ENCODE measurements at places on chromosomes 3 and 15.
A peak's percentile ranks its signal among the peaks of the same experiment; 100 is the strongest.

- DNase-seq = no peak
Measured at GRCh38 chr3:36663666-36664291, 100.6 kb downstream of the DCLK3 start.

GRCh38 chr3:188361888-188362287 is 207.9 kb downstream of the LPP start:
- DNase-seq = no peak

- DNase-seq = no peak
Measured at GRCh38 chr3:17741621-17742101, 770 bp downstream of the TBC1D5 start.

DNA sequence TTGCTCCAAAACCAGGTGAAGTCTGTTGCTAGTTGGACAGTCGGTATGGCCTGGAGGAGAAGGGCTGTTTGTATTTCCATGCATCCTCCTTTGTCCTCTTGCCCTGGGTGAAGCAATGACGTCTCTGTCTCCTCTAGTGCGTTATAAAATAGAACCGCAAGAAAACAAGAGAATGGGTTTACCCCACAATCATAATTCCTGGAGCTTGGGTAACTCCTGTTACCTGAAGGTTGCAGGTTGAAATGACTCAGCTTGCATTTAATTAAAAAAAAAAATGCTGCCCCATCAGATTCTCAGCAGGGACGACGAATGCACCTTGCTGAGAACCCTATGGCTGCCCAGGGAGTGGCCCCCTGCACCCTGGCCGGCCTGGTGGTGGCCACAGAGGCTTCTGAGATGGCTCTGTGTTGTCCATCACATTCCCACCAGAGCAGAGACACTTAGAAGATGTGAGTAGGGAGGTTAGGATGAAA is 228.2 kb upstream of the BHLHE40 start:
- no peak for DNase-seq

DNA sequence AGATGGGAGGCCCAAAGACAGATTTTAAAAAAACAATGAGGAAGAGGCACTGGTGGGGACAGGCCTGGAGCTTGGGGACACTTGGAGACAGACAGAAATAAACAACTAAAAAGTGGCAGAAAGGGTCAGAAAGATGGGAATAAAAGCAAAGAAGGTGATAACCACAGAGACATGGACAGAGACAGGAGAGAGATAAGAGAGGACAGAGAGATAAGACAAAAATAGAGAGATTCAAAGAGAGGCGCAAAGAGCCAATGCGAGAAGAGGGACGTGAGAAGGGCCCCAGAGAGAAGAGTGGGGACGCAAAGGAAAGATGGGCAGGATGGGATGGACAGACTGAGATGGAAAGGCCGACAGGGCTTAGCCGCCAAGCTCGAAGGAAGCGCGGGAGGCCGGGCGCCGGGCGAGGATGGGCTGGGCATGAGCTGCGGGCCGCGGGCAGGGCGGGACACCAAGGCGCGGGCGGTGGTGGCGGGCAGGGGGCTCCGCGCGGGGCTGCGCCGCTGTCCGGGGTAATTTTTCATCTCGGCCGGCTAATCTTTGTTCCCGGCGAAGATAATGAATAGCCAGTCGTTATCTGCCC is 3.1 kb upstream of the GATA2 start:
- DNase-seq = no peak

GRCh38 chr3:197191897-197192296 is 106.5 kb downstream of the DLG1 start:
- no peak for DNase-seq

- no peak for DNase-seq
Measured at GRCh38 chr3:77976079-77976478, 936.2 kb downstream of the ROBO2 start.

DNA sequence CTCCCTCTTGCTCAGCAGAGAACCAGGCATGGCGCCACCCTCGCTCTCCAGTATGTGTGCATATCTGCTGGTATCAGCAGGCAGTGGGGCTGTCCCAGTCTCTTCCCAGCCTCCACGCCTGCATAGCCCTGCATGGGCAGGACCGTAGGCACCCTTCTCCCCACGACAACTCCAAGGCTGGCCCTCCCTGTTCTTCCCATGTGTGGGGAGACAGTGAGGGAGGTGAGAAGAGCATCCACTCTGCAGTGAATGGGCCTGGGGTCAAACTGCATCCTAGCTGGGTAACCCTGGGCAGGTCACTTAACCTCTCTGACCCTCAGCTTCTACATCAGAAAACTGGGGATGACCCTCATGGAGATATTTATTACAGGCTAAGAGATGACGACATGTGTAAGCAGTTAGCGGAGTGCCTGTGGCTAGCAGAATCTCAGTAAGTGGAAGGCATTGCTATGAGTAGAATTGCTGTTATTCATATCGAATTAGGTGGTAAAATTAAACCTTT is 13.3 kb upstream of the SSUH2 start:
- DNase-seq = no peak

GRCh38 chr15:23854203-23854911 is 167.3 kb upstream of the NDN start:
- DNase-seq = peak; percentile 36

- DNase-seq = no peak
Measured at GRCh38 chr15:95266451-95267061, 1035.2 kb downstream of the MCTP2 start.

- no peak for DNase-seq
Measured at GRCh38 chr3:58104712-58105111, 96.5 kb downstream of the FLNB start.

DNA sequence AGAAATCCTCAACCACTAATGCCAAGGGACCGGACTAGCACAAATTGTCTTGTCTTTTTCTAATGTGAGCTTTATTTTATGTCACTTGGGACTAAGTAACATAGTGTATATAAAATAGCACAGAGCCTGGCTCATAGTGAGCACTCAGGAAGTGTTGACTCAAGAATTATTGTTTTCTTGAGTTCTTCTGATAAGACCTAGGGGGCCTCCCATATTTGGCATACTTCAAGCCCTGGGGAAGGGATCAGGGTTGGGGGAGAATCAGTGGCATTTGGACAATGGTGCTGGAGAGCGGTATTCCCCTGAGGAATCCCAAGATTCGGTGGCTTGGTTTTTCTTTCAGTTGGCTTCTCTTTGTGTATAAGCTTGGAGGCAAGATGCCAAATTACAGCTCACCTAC is 19.4 kb downstream of the ZNF80 start:
- DNase-seq = no peak

DNA sequence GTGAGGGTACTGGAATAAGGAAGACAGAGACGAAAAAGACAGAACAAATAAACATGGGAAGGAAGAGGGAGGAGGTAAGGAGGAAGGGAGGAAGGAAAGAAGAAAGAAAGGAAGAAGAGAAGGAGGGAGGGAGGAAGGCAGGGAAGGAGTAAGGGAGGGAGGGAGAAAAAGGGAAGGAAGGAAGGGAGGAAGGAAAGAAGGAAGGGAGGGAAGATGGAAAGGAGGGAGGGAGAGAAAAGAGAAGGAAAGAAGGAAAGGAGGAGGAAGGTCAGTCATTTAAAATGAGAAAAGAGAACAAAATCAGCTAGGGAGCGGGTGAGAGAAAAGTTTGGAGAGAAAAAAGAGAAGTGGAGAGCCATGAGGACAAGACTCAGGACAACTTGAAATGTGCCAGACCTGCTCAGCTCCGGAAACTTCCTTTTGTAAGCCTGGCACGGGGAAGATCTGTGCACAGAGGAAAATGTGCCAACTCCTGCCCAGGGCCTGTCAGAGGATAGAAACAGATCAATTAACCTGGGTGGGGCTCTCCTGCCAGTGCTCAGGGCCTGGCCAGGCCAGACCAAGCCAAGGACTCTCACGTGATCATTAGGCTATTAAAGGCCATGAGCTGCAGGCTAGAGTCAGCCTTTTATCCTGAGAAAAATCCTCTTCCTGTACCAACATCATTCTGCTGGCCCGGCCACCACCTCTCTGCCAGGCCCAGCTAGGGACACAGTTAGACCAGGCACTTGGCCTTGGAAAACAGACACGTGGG is 50.1 kb upstream of the BCL6 start:
- DNase-seq = no peak

GRCh38 chr15:82663186-82663600 is 16.0 kb upstream of the CPEB1 start:
- DNase-seq = peak; percentile 46

- DNase-seq = no peak
Measured at GRCh38 chr3:68059628-68060152, 405.3 kb upstream of the SUCLG2 start.
